Mucosa of gallbladder (tissue), 1 donor: ENCODE measurements at places on chromosomes 7 and 10. TPM values are rescaled to one million over a fixed set of nuclear protein-coding genes. Genes with fewer than 3 reads are reported as not detected.

ADARB2 gene
- 1.3 TPM for total RNA-seq

CLRN3 gene
- total RNA-seq: 40.8 TPM

TPK1 gene
- total RNA-seq: 4.7 TPM

UCN3 gene
- total RNA-seq: 0.58 TPM

UCMA gene
- total RNA-seq: not detected

GPR22 gene
- total RNA-seq: not detected

OIT3 gene
- 0.40 TPM for total RNA-seq

CAV2 gene
- total RNA-seq: 91.3 TPM

MYH16 gene
- 0.32 TPM for total RNA-seq

CCNY gene
- total RNA-seq: 69.3 TPM

FAM237B gene
- total RNA-seq: not detected

NKX6-2 gene
- total RNA-seq: not detected

CLDN4 gene
- total RNA-seq: 201 TPM

DRGX gene
- not detected for total RNA-seq

RBP3 gene
- total RNA-seq: not detected

PHKG1 gene
- 0.89 TPM for total RNA-seq

CHST15 gene
- 23.5 TPM for total RNA-seq

TMEM213 gene
- 0.12 TPM for total RNA-seq

C10orf105 gene
- total RNA-seq: 0.06 TPM

MINDY4 gene
- 23.1 TPM for total RNA-seq

GATA3 gene
- 1.5 TPM for total RNA-seq

DMBT1 gene
- 5.4 TPM for total RNA-seq

ADCYAP1R1 gene
- 7.2 TPM for total RNA-seq

TEX47 gene
- not detected for total RNA-seq

APBB1IP gene
- 40.1 TPM for total RNA-seq

HYCC1 gene
- 20.5 TPM for total RNA-seq

TRIM50 gene
- total RNA-seq: 1.3 TPM

DGKI gene
- 3.1 TPM for total RNA-seq

C7orf57 gene
- not detected for total RNA-seq

CRHR2 gene
- 0.12 TPM for total RNA-seq

CUZD1 gene
- total RNA-seq: 2.7 TPM

OAT gene
- 133 TPM for total RNA-seq

NUDCD3 gene
- total RNA-seq: 122 TPM

TEX36 gene
- not detected for total RNA-seq

NAT16 gene
- not detected for total RNA-seq

OR2A12 gene
- not detected for total RNA-seq

ZNF33B gene
- total RNA-seq: 47.2 TPM

EN2 gene
- total RNA-seq: not detected

HOXA9 gene
- 0.17 TPM for total RNA-seq

PRSS37 gene
- not detected for total RNA-seq

FRAT1 gene
- total RNA-seq: 9.4 TPM

GIMAP1 gene
- 5.1 TPM for total RNA-seq

CALHM1 gene
- not detected for total RNA-seq

OLAH gene
- total RNA-seq: not detected

ZNF722 gene
- total RNA-seq: not detected

CPA4 gene
- total RNA-seq: 0.43 TPM

PCLO gene
- total RNA-seq: 7.4 TPM

CYP2C8 gene
- 40.3 TPM for total RNA-seq
